ENCODE measurements at places on chromosomes 12 and 14.
A peak's percentile ranks its signal among the peaks of the same experiment; 100 is the strongest.

DNA sequence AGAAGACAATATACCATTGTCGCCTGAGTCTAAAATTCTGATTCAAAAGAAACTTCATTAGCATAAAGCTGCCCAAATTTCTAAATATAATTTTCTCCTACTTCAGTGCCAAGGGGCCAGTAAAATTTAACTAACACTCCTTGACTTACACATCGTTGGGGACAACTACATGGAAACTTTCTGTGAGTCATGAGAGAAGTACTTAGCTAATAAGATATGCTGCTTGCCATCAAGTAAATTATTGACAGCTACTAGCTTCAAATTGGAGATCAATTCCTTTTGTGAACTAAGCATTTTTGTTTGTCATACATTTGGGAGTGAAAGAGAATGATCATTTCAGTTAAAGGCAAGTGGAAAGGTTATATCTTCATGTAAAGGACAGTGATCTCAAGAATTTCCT lies 373.3 kb downstream of the MDGA2 start:
- DNase-seq = no peak

- no peak for DNase-seq
Measured at GRCh38 chr14:75820761-75821160, 159.7 kb downstream of the TTLL5 start.

DNA sequence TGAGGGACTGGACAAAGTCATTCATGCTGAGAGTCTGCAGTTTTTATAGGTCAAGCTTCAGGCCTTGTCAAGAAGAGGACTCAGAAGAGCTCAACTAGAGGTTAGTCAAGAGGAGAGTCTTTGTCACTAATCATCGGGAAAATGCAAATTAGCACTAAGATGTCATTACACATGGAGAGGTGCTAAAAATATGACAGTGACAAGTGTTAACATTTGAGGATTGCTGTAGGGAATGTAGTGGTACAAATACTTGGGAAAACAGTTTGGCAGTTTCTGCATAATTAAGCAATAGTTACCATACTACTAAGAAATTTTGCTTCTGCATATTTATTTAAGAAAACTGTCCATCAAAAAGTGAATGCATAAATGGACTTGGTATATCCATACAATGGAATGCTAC lies 60.9 kb upstream of the CSRP2 start:
- DNase-seq = no peak

- no peak for DNase-seq
Measured at GRCh38 chr14:70722418-70722817, 80.7 kb downstream of the TTC9 start.

DNA sequence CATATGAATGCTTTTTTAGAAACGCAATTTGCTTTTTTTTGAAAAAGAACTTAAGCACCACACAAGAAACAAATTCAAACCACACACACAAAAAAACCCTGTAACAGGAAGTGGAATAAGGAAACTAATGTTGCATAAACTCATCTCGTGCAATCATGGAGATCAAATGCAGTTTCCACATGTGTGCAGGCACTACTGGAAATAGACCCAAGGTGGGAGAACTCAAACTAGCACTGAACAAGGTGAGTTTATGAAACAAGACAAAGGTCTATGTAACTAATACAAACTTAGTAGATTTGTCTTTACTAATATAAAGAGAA lies 17.5 kb downstream of the NIN start:
- no peak for DNase-seq

GRCh38 chr12:101995684-101996083 lies 66.1 kb downstream of the WASHC3 start:
- DNase-seq = no peak

GRCh38 chr14:28707814-28708213 lies 58.8 kb upstream of the FOXG1 start:
- DNase-seq = peak; percentile 35

GRCh38 chr12:95877622-95878021 lies 18.9 kb downstream of the SNRPF start:
- DNase-seq = peak; percentile 3

DNA sequence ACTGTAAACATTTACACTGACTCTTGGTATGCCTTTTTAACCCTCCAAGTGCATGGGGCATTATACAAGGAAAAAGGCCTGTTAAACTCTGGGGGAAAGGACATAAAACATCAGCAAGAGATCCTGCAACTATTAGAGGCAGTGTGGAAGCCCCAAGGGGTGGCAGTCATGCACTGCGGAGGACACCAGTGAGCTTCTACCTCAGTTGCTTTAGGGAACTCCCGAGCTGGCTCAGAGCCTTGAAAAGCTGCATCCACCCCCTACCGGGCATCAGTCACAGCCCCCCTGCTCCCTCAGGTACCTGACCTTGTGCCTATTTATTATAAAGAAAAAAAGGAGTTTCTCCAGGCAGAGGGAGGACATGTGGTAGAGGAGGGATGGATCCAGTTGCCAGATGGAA lies 695.6 kb upstream of the LMO3 start:
- DNase-seq = no peak

GRCh38 chr12:19005257-19005801 lies 124.2 kb upstream of the PLEKHA5 start:
- DNase-seq = no peak

DNA sequence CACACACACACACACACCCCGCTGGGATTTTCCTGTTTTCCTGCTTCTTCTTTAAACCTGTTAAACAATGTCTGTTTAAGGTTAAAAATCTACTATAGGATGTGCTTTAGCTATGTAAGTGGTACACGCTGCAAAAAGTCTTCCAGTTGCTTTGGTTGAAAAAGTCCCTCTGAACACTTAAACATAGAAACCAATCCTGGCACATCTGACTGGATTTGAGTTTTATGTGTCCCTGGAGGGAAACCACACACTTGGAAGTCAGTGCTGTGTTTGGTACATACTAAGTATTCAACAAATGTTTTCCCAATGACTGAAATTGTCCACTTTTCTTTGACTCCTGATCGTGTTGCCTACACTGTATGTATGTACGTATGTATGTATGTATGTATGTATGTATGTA lies 22.0 kb downstream of the CFL2 start:
- DNase-seq = peak; percentile 46

DNA sequence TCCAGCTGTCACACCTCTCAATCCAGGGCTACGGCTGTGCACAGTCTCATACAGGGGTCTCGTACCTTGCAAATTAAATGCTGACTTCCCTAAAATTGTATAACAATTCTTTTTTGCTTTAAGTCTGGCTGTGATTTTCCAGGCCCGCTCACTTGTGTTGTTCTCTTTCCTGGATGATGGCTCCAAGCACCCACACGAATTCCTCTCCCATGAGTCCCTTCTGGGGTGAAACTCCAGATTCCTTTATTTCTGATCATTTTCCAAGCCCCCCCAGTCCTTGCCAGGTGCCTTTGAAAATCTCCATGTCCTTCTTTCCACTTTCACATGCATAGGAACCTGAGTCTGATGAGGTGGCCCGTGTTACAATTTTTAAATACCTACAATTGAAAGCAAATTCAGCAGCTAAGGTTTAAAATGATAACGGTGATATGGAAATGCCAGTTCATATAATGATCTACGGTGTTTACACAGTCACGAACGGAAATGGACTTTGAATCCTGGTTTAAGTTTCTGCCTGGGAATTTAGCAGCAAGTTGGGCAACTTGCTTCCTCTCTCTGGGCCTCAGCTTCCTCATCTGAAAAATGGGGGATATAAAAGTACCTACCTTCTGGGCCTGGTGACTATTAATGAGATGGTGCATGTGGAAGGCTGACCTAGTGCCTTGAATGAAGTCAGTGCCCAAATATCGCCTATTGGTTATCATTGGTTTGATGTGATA lies 85.5 kb downstream of the STAB2 start:
- no peak for DNase-seq

- no peak for DNase-seq
Measured at GRCh38 chr12:94435511-94435927, 24.1 kb downstream of the CEP83 start.

Data from fibroblast of skin of left quadriceps (primary cell).